Stimulated activated CD4-positive, alpha-beta T cell treated with anti-CD3 and anti-CD28 coated beads, TNF-alpha, amount 100 ng/mL, for 1 hour (primary cell): ENCODE measurements at places on chromosomes 16 and 17.

DNA sequence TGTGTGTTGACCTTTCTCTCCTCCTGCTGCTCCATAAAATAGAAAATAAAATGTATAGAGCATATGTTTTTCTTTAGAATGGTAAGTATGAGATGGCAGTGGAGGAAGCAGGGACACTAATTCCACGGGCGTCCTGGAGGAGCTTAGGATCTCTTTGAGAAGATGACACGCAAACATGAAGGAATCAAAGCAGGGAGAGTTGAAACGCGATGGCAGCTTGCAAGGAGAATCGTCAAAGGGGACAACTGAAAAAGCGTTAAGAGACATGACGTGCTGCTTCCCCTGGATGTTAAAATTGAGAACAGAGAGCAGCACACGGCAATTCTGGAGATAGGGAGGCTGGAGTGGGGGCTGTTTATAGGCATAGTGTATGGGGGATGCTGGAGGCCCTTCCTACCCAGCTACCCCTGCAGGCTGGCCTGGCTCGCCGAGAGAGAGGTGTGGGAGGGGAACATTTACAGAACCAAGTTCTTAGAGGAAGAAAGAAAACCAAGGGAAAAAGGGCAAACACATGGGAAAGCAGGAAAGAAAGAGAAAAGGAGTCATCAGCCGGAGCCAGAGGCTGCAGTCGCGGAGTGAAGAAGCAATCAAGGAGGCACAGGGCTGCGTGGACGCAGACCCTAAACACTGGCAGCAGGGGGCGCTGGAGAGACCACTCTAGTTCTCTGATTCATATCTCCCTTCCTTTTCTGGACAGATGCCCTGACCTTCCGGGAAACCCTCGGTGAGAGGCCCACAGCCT is 55.8 kb downstream of the MYH13 start:
- no peak for DNase-seq

DNA sequence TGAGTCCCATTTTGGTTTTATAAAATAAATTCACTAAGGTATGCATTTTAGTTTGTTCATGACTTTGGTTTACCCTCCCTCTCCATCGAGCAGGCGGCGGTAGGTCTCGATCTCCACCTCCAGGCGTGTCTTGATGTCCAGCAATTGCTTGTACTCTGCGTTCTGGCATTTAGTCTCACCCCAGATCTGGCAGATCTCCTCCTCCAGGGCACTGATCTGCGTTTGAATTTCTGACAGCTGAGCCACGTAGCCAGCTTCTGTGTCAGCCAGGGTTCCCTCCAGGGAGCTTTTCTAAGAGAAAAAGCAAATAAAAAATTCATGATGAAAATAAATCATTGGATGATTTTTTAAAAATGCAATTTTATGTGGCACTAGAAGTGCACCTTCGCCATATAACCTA is 4.2 kb downstream of the KRT24 start:
- DNase-seq = no peak

DNA sequence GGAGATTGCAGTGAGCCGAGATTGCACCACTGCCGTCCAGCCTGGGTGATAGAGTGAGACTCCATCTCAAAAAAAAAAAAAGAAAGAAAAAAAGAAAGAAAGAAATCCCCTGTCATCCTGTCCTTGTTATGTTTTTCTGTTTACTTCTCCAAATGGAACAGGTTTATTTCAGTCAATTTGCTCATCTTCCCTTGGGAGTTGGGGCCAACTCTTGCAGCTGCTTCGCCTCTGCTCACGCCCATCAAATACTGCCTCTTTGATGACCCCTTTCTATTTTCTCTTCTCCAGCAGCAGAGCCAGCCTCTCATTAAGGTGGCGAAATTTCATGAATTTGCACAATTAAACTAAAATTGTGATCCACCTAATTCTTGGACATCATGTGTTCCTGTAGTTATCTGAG is 173.4 kb downstream of the ZNF18 start:
- no peak for DNase-seq

DNA sequence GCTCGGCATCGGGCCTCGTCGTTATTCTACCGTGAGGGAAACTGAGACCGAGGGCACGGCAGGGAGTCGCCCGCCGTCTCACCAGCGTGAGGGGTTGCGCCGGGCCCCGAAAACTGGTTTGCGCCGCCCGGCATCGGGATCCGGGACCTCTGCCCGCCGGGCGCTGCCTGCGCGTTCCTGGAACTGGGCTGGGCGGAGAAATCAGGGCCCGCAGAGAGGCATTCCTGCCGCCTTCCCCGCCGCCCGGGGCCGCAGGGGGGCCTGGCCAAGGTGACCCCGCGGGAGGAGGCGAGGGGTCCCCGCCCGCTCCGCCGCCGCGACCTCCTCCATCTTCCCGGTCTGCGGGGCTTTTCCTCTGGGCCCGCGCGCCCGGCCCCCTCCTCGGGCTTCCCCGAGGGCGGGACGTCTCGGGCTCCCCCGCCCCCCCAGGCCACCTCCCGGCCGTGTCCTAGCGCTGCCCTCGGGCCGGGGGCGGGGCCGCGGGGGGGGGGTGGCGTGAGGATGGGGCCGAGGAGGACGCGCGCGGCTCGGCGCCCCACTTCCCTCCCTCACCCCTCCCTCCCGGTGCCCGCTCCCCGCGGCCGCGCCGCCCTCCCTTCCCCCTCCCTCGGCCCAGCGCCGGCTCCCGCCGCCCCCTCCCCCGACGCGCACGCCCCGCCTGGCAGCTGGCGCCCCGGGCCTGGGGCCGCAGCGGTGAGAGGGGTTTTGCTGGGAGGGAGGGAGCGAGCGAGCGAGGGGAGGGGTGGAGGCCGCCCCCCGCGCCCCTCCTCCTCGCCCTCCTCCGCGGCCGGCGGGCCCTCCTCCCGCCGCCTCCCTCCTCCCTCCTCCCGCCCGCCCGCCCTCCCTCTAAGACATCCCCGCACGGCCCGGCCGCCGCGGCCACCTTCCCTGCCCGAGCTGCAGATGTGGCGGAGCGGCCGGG is at the start of gene GLIS2:
Gene GLIS2 (plus strand): TSS at position 882 of the 922 bp plus-strand sequence. CDS start 16,214 bp downstream, outside the sequence.
- DNase-seq = no peak

- DNase-seq = no peak
Observed at GRCh38 chr16:84143081-84143480, 1.9 kb downstream of the HSDL1 start.

- no peak for DNase-seq
Observed at GRCh38 chr17:51683291-51683690, 422.9 kb downstream of the UTP18 start.

DNA sequence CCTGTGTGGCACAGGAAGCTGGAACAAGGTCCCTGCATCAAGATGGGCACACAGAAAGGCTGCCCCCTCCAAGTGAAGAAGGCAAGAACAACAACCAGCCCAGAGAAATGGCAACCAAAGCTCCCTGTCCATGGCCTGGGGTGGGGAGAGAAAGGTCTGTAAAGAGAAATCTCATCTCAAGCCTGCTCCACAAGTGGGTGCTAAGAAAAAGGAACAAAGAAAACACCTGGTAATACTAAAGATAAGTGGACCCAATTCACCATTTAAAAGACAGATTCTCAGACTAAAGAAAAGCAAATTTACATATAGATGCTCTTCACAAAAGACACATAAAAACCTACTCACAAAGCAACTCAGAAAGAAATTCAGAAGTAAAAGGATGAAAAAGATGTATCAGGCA is 107.4 kb downstream of the PARN start:
- DNase-seq = no peak
